Fibroblast of gingiva (primary cell): ENCODE measurements at places on chromosomes 3 and 15.

DNA sequence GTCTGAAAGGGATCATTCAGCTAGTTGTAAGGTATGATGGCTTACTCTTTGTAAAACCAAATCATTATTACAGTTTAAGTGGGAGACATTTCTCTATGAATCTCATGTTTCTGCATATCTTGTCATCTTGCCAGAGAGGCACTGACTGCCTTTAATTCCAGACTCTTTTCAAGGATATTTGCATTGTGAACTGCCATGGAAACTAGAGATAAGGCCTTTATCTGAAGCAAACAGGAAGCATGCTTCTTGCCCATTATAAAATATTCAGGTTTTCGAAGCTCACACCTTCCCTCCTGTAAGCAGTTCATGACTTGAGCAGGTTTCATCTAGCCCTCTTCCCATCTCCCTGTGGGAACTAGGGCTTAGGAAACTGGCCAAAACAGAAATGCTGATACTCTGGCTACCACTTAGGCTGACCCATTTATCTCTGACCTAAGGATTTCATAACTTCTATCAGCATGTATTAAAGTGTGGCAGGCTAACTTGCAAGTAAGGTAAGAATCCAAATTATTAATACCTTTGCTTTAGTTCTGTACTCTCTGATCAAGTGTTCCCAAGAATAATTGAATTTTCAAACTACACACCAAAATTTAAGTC, 326.6 kb upstream of the ALCAM start:
- no peak for DNase-seq

- no peak for DNase-seq
Observed at GRCh38 chr3:128320551-128321340, 145.9 kb downstream of the DNAJB8 start.

DNA sequence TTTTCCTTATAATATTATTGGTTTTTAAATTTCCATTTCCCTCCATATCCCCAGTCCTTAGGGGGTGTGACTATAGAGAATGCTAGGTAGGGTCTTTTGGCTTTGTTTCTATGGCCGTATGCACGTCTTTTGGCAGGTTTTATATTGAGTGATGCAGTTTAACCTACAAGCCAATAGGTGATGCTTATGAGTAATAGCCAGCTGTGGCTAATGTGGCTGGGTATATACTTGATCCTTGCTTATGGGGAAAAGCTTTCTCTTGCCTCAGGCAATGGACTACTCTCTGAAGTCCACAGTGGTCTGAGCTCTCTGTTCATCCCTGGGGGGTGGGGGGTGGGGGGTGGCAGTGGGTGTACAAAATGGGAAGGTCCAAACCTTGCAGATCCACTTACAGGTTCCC, 223.9 kb downstream of the MFSD1 start:
- no peak for DNase-seq

DNA sequence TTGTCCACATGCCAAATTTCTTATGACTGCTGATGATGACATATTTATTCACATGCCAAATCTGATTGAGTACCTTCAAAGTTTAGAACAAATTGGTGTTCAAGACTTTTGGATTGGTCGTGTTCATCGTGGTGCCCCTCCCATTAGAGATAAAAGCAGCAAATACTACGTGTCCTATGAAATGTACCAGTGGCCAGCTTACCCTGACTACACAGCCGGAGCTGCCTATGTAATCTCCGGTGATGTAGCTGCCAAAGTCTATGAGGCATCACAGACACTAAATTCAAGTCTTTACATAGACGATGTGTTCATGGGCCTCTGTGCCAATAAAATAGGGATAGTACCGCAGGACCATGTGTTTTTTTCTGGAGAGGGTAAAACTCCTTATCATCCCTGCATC, 17.3 kb downstream of the B3GNT5 start:
- DNase-seq = no peak

- no peak for DNase-seq
Observed at GRCh38 chr3:152323834-152324233, 55.1 kb downstream of the MBNL1 start.

DNA sequence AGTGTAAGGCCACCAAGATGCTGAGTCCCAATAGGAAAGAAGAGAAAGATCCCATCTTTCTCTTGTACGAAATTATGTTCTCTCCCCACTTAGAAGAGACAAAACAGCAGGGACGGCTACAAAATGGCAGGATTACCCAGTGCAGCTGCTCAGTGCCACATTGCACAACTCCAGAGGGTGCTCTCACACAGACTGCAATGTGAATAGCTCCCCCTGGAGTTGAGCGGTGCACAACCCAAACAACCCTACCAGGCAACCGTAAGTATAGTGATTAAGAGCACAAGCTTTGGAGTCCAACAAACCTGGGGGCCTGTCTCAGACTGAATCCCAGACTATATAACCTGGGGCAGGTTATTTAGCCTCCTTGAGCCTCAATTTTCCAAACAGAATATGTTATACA, 3.1 kb upstream of the BHLHE40 start:
- no peak for DNase-seq

DNA sequence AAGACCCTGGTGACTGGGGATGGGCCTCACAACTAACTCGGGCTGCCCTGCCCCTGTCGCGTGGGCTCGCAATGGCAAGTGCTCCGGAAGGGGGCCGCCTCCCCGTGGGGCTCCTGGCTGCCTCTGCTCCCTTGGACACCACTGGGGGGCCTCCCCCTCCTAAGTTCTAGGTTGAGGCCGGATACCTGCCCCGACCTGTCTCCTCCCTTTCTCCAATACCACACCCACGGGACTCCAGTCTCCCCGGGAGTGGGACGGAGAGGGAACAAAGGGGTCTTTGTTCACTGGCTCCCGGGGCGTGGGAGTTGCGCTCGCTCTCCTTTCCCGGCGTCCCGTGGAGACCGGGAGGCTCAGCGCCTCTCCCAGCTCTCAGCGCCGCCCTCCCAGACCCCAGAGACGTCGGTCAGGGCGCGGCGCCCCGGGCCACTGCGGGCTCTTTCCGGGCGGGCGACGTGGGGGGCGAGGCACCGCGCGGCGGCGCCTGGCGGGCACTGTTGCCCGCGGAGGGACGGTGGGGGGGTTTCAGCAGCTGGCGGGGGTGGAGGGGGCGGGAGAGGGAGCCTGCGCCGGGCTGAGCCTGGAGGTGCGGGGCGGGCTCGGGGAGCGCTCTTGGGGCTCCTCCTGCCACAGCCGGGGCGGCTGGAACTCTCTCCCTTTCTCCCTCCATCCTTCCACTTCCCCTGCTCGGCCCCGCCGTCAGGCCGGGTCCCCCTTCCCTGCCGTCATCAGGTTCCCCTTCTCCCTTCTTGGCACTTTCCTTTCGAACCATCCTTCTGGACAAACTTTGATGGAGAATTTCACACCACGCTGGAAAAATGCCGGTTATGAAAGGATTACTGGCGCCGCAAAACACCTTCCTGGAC, at the start of gene KCNH8:
KCNH8 (plus strand) TSS at position 606 of the 863 bp plus-strand sequence; CDS start at position 816, 210 bp downstream.
- no peak for DNase-seq

GRCh38 chr3:136334209-136334608, 84.1 kb downstream of the PCCB start:
- DNase-seq = no peak

GRCh38 chr3:56677286-56677685, 5.8 kb downstream of the TASOR start:
- no peak for DNase-seq

DNA sequence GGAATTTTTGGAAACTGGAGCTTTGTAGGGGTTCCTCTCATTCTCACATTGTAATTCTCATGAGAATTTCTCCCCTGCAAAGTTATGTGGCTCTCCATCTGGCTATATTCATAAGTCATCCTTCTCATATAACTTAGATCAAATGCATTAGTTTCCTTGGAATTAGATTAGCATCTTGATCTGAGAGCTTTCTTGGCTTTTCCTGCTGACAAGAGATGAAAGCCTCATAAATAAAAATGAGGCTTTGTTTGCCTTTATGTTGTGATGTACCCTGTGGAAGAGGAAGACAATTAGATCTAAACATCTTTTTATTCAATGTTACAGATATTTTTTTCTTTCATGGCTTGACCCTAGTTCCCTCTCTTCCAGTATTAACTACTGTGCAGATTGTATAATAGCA, 165.4 kb upstream of the ZPLD1 start:
- no peak for DNase-seq

DNA sequence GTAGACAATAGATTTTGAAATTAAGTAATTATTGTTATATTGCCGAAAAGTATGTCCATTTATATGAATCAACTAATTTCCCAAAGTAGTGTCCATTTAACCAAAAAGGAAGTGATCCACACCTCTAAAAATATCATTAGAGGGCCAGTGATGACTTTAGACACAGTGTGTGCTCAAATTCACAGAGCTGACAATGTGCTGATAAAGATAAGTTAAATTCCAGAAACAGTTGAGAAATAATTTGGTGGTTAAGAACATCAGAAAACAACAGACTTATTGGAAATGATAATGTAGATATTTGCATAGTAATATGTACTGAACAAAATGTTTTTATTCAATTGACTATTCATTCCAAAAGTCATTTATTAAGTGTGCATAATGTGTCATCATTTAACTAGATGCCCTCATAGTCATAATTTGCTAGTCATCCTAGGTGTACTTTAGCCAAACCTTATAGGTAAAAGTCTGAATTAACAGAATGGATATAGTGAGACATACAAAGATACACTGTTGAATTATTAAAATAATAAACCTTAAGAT, 230.2 kb upstream of the ADAMTS9 start:
- no peak for DNase-seq

DNA sequence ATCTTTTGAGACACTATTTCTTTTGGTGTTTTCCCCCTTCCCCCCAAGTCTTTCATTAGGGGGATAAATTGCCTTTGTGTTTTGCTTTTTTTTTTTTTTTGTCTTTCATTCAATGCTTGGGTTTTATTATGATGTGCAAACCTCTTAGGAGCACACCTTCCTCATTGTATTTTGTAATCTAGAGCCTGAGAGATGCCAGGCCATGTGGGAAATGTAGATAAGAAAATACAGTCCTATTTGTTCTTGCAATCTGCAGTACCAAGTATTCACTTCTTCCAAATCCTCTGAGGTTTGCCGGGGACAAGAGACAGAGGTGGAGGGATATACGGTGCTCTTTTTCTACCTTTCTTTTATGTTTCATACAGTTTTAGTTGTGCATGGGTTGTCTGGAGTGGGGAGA, 66.7 kb downstream of the LARS2 start:
- DNase-seq = no peak

DNA sequence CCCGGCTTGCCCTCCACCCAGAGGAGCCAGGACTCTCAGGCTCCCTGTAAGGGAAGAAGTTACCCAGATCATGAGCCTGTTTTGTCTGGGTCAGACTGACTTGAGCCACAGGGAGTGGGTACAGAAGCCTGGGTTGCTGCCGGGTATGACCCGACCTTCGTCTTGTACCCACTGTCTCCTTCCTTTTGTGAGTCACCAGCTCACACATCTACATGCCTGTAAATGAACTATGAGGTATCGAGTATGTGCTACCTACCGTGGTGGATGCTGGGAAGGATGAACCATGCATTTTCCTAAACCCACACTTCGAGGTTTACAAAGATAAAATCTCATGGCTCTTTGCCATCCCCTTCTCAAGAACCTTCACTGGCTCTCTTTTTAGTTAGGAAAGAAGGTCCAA, 56.9 kb downstream of the CACNA1D start:
- DNase-seq = no peak

GRCh38 chr3:88882121-88882520, 225.3 kb upstream of the EPHA3 start:
- no peak for DNase-seq

- DNase-seq = peak; percentile 48
Observed at GRCh38 chr3:185308126-185308754, 54.4 kb upstream of the EHHADH start.

DNA sequence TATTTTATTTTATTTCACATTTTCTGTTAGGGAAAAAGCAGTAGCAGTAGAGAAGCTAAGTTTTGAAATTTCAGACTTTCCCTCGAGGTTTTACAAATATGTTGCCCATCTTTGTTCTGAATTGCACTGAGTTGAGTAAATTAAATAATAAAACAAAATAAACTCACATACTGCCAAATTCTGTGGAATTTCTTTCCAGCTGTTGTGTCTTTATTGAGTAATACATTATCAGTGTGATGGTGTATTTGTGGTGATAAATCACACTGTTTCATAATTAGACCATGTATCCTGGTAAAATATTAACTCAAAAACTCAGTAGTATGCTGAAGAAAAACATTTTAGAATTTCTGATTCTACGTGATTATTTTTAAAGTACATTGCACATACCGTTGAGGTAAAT, 592.1 kb downstream of the SI start:
- DNase-seq = peak; percentile 73
